Central memory CD8-positive, alpha-beta T cell (primary cell): ENCODE measurements at places on chromosomes 1 and 21.

- no peak for DNase-seq
Measured at GRCh38 chr1:68346188-68346808, 103.5 kb downstream of the RPE65 start.

DNA sequence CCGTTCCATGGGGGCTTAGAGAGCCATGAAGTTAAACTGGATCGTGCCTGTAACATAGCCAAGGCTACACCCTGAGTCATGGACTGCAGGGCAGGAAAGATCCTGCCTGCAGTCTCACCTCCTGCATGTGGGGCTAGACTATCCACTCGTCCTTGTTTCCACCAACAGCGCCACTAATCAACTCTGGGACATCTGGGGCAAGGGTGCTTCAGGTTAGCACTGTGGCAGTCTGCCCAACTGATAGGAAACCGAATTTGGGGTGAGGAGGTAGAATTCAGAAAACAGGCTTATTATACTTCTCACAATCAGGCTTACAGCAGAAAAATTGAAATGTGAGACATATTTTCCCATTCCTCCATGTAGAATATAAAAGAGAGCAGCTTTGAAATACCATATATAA lies 85.2 kb upstream of the ADAM30 start:
- no peak for DNase-seq

DNA sequence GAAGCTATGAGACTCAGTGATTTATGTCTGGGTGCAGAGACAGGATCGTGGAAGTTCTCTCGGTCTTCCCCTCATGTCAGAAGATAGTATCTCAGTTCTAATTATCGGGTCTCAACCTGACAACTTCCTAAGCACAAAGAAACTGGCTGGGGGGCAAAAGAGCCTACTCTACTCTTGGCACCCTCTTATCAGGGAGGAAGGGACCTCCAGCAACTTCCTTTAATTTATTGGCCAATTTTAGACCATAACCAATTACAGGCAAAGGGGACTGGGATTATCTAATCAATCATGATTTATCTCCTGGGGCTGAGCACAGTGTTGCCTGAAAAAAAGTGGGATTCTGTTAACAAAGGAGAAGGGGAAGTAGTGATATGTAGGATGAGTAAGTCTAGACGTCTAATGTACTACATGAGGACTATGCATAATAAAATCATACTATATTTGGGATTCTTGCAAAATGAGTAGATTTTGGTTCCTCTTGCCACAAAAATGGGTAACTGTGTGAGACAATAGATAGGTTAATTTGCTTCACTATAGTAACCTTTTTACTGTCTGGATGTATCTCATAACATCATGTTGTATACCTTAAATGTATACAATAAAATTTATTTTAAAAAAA lies 98.8 kb downstream of the ZFYVE9 start:
- DNase-seq = no peak

- DNase-seq = no peak
Measured at GRCh38 chr1:234926264-234926558, 202.4 kb downstream of the TOMM20 start.

DNA sequence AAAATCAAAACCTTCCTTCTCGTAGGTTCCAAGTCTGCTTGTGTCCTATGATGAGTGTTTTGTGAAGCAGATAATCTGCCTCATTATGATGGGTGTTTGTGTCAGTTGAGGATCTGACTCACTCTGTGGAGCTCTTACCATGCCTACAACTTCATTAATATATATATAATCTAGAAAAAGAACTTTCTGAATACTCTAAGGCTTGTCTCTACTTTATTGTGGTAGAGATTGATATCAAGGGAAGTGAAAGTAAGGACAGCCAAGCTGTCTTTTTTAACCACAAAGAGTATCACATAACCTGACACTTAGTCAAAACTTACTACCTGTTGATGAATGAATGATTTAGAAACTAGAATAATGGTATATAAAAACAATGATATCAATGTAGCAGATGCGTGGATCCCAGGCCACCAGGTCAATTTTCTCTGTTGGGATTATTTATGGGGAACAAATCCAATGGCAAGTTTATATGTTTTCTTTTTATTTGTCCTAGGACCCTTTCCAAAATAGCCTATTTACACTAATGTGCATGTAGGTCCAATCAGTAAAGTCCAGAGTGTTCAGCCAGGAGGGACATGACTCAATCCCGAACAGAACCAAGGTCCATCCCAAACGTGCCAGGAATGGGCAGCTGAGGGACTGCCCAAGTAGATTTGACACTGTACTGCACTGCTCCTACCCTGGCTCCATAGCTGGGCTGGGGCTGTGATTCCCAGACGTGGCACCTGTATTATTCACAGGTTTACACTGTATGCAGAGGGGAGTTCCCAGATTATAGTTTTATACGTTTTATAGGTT lies 182.3 kb upstream of the GREM2 start:
- no peak for DNase-seq

- no peak for DNase-seq
Measured at GRCh38 chr1:235504122-235504493, at the start of gene B3GALNT2. TSS of gene B3GALNT2 (minus strand) at chr1:235504452. CDS start at chr1:235504252, 200 bp downstream.

- DNase-seq = no peak
Measured at GRCh38 chr1:7422081-7422480, 349.0 kb upstream of the VAMP3 start.

GRCh38 chr1:18326211-18326897 lies 154.4 kb upstream of the KLHDC7A start:
- no peak for DNase-seq

DNA sequence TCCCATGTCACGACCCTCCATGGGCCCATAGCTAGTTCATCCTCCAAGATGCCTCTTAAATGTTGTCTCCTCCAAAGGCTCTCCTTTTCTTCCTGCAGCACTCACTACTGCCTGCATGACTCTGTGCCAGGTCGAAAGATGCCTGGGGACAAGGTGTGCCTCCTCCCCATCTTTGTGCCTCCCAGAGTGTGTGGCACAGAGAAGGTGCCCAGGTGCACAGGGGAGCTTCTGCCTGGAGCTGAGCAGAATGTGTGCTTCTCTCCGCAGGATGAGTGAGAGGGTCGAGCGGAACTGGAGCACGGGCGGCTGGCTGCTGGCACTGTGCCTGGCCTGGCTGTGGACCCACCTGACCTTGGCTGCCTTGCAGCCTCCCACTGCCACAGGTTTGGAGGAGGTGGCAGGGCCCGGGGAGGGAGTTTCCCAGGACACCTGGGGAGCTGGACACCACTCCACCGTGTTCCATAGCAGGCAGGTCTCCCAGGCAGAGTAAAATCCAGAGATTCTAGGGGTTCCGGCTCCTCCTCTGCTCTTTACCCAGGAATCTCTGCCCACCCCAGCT lies 6.9 kb upstream of the PPM1J start:
- no peak for DNase-seq

DNA sequence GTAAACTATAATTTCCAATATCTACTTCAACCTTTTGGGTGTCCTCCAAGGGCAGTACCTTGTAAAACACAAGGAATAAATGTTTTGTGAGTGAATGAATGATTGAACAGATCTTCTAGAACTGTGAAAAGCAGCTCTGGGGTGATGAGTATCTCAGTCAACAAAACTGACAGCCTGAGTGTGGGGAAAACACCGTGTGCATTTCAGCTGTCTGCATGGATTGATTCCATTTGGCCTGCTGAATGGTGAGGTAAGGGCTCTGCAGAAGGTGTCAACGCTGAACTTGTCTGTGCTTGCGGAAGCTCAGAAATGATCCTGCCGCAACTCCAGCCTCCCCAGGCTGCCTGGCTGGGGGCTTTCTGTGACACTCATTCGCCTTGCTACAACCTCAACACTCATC lies 7.4 kb upstream of the AGMAT start:
- no peak for DNase-seq

DNA sequence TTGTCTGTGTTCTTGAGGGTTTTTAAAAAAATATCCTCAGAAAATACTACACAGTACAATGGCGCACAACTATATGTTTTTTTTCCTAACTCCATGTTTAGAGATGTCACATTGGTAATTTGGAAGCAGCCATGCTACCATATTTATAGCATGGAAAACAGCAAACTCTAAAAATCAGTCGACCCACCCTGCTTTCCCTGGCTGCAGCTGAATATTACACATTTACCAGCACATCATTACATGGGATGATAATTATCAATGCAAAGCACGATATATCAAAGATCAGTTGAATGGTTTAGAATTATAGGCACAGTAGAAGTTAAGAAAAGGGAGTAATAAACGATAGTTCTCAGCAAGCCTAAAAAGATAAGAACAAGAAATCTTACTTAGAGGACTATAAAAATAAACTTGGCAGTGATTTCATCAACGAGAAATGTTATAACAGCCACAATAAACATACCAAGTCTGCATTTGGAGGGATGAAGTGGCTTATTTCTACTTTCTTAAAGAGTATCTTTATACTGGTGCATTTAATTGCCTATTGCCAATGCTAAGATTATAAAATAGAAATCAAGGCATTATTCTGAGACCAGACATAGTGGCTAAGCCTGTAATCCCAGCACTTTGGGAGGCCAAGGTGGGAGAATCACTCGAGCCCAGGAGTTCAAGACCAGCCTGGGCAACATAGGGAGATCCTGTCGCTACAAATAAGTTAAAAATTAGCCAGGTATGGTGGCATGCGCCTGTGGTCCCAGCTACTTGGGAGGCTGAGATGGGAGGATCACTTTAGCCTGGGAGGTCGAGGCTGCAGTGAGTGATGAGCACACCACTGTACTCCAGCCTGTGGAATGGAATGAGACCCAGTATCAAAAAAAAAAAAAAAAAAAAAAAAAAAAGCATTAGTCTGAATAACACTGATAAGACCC lies 43.4 kb downstream of the WDR64 start:
- DNase-seq = no peak
